ENCODE measurements at places on chromosomes 16 and 17.

GRCh38 chr17:62882878-62883277 is 74.8 kb upstream of the MARCHF10 start:
- peak; percentile 54 for DNase-seq

DNA sequence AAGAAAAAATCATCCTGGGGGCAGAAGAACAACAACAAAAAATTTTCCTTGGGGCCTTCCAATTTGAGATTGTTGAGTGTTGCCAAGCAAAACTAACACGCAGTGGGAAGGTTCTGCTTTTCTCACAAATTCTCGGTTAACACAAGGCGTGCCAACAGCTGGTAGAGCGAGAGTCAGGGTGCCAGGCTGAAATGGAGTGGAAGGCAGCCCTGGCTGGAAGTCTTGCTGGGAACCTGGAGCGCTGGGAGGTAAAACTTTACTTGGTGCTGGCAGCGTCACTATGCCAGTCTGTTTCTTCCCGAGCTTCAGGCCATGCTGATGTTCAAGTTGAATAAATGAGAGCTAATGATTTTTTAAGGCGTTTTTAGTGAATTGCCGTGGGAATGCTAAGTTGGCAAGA is 189.4 kb downstream of the WWOX start:
- DNase-seq = no peak

GRCh38 chr16:51286272-51286671 is 135.2 kb upstream of the SALL1 start:
- DNase-seq = no peak

GRCh38 chr17:39618246-39618913 is 8.4 kb upstream of the PPP1R1B start:
- no peak for DNase-seq

- no peak for DNase-seq
These were observed 8.3 kb downstream of the UBE2G1 start for GRCh38 chr17:4358154-4358553.

- DNase-seq = no peak
These were observed 5.7 kb downstream of the LASP1 start for GRCh38 chr17:38875477-38876075.

- DNase-seq = no peak
These were observed 1.7 kb downstream of the KANSL1 start for GRCh38 chr17:46191322-46192188.

- DNase-seq = no peak
These were observed 24.2 kb downstream of the KRT25 start for GRCh38 chr17:40730970-40731369.

- DNase-seq = peak; percentile 33
These were observed 1.4 kb downstream of the NFAT5 start for GRCh38 chr16:69566981-69567680.

DNA sequence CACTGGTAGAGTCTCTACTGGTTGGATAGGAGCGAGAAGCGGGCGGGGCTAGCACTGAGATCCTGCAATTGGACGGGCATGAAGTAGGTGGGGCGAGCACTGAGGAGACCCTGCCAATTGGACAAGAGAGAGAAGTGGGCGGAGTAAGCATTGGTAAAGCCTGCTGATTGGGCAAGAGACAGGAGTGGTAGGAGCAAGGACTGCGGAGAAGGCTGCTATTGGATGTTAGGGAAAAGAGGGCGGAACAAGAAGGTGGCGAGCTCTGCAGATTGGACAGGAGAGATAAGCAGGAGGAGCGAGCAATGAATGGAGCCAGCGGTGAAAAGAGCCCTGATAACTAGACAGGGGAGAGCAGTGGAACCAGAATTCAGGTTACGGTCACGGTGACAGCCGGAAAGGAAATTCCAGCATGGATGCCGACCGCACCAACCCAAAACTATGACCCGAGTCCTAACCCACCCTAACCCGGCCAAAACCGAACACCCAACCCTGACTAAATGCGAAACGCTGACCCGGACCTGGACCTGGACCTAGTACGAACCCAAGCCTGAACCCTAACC is 4.8 kb downstream of the SCGB1C2 start:
- peak; percentile 9 for DNase-seq

DNA sequence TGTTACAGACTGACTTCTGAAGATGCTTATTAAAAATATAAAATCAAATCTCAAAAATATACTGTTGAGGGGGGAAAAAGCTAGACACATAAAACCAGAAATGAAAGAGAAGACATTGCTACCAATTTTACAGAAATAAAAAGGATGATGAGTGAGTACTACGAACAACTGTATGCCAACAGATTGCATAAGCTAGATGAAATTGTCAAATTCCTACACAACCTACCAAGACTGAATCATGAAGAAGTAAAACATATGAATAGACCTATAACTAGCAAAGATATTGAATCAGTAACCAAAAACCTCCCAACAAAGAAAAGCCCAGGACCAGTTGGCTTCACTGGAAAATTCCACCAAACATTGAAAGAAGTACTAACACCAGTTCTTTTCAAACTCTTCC is 3.5 kb upstream of the CAPNS2 start:
- DNase-seq = peak; percentile 43

DNA sequence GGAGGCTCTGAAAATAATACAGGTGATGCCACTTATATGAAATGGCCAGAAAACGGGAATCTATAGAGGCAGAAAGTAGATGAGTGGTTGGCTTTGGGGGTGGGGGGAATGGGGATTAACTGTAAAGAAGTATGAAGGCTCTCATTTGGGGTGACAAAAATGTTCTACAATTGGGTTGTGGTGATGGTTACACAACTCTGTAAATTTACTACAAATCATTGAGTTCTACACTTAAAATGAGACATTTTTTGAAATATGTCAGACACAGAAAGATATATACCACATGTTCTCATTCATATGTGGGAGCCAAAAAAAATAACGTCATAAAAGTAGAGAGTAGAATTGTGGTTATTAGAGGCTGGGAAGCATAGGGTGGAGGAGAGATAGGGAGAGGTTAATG is 25.7 kb downstream of the ARHGAP17 start:
- DNase-seq = peak; percentile 28

DNA sequence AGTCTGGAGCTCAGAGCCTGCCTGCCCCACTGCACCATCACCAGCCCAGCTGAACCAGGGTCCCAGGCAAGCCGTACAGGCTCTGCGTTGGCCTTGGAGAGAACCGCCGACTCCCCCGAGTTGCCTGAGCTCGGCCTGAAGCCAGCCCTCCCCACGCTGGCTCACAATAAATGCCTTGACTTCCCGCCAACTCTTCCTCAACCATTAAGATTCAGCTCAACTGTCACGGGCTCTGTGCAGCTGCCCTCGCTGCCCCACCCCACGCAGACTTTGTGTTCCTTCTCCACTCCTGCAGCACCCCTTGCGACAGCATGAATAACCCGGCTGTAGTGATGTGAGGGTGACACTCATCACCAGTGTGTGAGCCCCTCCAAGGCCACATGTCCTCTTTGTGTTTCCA is 4.8 kb upstream of the QPRT start:
- peak; percentile 40 for DNase-seq

DNA sequence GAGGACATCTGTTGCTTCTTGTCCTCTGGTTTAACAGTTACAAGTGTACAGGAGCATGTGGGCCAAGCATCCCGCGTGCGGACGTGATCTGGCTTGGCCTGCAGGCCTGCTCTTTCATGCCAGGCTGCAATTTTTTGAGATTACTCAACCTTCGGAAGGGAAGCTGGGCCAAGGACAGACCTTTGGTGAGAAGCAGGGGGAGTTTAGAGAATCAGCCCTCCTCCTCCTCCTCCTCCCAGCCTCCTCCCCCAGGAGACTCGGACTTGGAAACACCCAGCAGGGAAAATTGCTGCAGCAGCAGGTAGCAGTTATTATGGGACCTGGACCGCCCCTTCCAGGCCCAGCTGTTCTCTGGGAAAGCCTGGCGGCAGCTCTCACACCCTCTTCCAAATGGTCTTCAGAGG is 5.1 kb upstream of the KLHL36 start:
- DNase-seq = peak; percentile 93

- no peak for DNase-seq
These were observed 15.5 kb upstream of the C1QL1 start for GRCh38 chr17:44983563-44983962.

DNA sequence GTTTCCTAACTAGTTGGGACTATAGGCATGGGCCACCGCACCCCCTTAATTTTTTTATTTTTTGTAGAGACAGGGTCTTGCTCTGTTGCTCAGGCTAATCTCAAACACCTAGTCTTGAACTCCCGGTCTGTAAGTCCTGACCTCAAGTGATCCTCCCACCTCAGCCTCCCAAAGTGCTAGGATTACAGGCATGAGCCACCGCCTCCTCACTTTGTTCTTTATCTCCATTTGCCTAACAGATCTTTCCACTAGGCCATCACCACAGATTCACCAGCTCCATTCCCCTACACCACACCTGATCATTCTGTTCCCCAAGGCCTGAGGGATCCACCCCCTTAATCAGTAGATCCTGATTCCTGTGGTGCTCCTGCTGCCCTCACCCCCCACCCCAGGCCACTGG is 7.6 kb upstream of the ZNF629 start:
- no peak for DNase-seq

- no peak for DNase-seq
These were observed 94.0 kb upstream of the GNAO1 start for GRCh38 chr16:56097306-56097705.

DNA sequence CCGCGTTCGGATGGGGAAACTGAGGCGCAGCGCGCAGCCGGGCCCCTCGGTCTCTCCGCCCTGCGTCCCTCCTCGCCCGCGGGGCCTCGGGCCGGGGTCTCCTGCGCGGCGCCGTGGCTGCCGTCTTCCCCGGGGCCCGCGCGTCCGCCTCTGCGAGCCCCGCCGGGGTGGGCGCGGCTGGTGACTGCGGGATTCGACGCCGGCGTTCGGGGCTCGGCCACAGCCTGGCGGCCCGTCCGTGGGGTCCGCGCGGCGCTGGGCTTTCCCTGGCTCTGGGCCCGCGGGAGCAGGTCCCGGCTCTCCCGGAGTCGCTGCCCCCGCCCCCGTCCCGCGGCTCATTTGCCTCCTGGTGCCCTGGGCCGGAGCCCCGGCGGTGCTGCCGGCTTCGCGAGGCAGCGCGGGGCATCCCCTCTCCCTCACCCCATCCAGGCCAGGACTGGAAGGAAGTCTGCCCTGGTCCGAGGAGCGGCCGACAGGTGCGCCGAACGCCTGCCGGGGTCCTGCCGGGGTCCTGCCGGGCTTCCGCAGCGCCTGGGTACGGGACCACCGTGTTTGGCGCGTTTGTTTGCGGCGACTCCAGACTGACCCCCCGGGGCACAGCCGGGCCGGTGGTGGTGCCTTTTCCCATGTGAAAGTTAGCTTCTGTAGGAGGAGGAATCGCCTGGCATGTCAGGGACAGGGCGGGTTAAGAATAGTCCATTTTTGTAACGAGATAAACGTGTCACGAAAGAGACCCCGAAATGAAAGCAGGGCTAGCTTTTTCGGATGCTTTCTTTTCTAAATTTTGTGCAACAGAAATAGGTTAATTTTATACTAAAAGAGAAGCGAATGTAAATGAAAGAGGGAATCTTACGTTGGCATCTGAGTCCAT is 671 bp downstream of the CHMP6 start:
- no peak for DNase-seq

DNA sequence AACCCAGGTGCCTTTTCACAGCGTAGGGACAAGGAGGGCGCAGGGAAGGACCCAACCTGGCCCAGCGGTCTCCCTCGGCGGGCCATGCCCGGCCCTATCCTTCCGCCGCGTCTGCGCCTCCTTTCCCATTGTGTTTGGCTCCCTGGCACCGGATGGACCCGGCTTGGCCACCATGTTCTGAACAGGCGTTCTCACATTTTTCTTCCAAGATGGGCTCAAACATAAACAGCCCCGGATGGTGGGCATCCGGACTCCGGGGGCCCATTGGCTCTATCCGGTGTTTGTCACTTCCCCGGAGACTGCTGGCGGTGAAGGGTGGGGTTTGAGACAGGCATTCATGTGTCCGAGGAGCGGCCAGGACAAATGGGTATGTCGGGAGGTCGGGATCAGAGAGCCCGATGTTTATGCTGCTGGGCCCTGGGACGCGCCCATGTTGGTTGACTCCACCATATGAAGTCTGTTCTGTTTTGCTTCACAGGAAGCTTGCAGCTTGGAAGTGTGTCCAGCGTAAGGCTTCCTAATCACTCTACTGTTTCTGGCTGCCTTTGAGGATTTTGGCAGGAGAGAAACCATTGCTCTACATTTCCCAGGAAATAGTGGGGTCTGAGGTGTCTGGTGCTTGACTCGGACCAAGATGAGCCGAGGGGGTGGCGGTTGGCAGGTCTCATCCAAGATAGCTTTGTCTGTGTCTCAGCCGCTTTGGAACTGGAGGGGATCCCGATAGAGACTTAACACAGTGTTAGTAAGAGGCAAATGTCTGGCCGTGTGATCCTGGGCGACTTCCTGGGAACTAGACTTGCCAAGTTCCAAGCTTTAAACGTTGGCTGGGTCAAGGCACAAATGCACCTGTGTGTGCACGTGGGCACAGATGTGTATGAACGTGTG is 188.3 kb downstream of the IRF8 start:
- DNase-seq = no peak

GRCh38 chr17:17182598-17183136 is 23.5 kb downstream of the PLD6 start:
- DNase-seq = no peak

DNA sequence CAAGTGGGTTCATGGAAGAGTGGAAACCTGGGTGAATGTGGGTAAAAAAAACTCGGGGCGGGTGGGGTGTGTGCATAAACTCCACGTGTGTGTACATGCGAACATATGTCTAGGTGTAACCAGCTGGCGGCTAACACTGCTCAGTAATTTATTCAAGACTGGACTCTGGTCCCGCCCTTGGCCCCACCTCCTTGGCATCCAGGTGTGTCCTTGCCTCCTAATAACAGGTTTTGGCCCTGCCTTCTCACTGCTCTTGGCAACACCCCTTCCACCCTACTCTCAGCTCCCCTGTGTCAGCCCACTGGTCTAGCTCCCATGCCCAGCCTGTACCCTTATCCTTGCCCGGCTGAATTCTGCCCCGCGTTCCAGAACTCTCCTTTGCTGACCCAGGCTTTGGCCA is 8.3 kb downstream of the FLII start:
- DNase-seq = no peak

DNA sequence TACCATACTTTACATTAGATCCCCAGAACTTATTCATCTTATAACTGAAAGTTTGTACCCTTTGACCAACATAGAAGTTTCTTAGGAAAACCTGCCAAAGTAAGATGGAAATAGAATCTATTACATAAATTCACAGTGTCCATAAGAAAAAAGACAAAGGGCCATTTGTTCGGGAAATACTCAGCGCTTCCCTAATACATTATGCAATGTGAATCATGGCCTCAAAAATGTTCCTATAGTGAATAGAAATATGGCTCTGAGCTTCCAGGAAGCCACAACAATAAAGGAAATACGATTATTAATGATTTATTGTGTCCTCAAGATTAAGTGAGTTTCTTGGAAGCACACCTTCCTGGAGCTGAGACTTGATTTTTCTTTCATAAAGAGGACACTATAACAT is 51.5 kb downstream of the GPRC5B start:
- DNase-seq = no peak

- DNase-seq = no peak
These were observed 4.8 kb downstream of the MT1A start for GRCh38 chr16:56643080-56643778.

DNA sequence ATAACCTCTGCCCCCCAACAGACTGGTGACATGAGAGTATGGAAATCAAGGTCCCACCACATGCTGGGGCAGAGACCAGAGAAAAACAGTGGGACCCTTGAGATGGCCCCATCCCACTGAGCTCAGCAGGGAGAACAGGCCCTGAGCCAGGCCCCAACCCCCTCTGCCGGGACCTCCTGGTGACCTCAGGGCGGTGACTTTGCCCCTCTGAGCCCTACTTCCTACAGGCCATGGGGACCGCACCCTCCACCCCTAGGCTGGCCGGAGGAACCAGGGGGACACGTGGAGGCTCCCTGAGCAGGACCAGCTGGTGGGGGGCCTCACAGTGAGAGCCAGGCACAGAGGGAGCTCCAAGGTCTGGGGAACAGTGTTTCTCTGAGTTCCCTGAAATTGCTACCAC is 13.8 kb upstream of the SRRM2 start:
- DNase-seq = no peak

Measured in IMR-90 (cell line).